SHP77 (cell line): ENCODE measurements at places on chromosomes 2 and 18.

DNA sequence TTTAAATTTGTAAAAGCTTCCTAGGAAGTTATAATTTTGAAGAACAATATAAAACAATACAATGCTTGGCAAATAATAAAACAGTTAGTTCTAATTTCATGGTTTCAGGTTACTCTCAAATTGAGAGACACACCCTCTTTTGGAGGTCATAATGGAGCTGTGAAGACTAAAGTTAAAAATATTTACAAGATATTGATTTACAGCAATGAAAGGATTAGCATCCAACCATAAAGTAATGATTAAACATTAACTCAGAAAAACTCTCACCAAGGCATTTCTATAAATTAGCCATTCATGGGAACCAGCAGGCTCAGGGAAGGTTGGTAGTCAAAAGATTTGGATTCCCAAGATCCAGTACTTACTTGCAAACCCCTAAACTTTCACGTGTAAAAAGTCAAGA lies 6.4 kb downstream of the DPP4 start:
- no peak for DNase-seq

DNA sequence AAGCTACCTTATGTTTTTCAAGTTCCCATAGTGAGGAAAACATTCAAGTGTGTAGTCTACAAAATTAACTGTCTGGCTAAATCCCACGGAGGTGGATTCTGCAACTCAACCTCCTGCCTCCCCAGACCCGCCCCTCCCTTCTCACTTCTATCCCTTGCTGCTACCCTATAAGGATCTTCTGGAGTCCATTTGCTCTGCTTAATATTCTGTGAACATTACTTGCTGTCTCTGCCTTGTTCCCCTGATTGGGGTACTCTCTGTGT lies 163.2 kb downstream of the KCNE4 start:
- DNase-seq: no peak

DNA sequence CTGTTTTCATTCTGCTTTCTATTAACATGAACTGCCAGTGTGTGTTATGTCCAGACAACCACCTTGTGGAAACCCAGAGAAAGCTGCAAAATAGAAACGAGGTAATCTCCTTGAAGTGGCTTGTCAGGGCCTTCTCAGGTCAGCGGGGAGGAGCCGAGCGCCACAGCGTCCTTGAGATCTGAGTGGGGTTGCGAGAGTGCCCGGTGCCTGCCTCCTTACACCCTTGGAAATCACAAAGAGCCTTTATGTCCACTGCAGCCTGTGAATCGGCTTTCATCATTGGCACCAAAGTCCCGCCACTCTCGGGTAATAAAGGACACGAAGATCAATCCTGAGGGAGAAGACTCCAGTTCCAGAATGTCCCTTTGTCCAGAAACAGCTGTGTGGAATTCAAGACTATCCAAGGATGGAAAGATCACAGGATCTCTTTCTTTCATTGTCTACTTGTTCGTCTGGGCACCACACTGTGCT lies 135.2 kb downstream of the HRH4 start:
- no peak for DNase-seq

- no peak for DNase-seq
Observed at GRCh38 chr2:137000811-137001210, 235.5 kb downstream of the THSD7B start.
